Urinary bladder (tissue), 4 donors: ENCODE measurements at places on chromosomes 6 and 20. TPM values are rescaled to one million over a fixed set of nuclear protein-coding genes. Genes with fewer than 3 reads are reported as not detected.

- peak; percentile 73 for DNase-seq
Observed at GRCh38 chr6:136113736-136114173, 136.4 kb downstream of the MTFR2 start.

DNA sequence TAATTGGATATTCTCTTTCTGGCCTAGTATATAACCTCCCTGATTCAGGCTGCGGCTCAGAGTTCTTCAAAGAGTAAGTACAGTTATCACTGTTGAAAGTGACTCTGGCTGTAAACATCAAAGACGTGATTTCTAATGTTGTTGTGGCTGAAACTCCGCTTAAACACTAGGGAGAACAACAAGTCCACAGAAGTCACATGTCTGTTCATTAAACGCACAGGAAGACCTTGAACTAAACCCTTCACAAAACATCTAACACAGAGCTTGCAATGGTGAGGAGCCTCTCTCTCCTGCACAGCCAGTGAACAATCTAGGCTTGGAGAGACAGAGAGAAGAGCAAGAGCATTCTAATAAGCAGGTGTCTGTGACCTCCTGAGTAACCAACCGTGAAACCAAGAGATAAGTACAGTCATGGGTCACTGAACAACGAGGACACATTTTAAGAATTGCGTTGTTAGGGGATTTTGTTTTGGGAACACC, 249.3 kb downstream of the PRKN start:
- no peak for DNase-seq

- no peak for DNase-seq
Observed at GRCh38 chr20:57650266-57650665, 30.0 kb upstream of the ZBP1 start.

GRCh38 chr6:149014631-149015534, 268.1 kb downstream of the UST start:
- no peak for DNase-seq

GRCh38 chr6:9095729-9096128, 660.4 kb upstream of the SLC35B3 start:
- DNase-seq: no peak

GRCh38 chr6:129114636-129115391, 231.9 kb downstream of the LAMA2 start:
- no peak for DNase-seq

- DNase-seq: no peak
Observed at GRCh38 chr20:56987986-56988385, 278.5 kb downstream of the BMP7 start.

GRCh38 chr6:38775870-38776269, 60.8 kb downstream of the DNAH8 start:
- DNase-seq: no peak

GRCh38 chr20:9200620-9201019, 131.7 kb downstream of the PLCB4 start:
- DNase-seq: no peak

GRCh38 chr20:41293269-41294037, 24.1 kb downstream of the ZHX3 start:
- no peak for DNase-seq

DNA sequence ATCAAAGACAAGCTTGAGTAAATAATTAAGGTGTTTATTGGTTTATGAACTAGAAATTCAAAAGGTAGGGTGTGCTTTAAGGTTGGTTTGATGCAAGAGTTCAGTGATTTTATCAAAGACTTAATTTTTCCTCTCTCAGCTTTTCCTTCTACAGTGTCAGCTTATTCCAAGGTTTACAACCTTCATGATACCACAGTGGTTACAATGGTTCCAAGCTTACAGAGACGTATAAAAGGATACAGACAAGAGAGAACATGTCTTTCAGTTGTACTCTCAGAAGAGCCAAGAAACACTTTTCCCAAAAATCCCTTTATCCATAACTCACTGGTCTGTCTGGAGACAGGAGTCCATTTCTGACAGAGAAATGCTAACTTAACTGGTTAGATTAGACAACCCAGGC, 93.5 kb upstream of the LOC128125822 start:
- DNase-seq: no peak

DNA sequence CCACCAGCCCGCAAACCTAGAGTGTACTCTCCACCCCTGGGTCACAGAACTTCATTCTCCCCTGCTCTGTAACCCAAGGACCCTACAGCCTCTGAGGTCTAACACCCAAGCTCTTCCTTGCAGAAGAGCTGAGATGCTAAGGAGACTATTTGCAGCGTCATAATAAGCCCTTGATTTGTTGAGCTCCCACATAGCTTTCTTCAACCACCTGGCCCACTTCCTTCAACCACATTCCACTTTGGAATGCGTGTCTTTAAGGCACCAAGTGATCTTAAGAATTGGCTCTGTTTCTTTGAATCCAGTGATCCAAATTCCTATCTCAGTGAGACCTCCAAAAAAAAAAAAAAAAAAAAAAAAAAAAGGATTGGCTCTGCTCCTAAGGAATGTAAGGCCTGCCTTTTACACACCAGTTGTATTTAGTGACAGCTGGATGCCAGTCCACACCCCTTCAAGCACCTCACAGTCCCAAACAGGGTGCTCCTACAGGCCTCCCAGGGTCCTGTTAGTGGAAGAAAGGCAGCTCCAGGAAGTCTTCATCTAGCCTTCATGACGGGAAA, 106.2 kb downstream of the UBE3D start:
- no peak for DNase-seq

DNA sequence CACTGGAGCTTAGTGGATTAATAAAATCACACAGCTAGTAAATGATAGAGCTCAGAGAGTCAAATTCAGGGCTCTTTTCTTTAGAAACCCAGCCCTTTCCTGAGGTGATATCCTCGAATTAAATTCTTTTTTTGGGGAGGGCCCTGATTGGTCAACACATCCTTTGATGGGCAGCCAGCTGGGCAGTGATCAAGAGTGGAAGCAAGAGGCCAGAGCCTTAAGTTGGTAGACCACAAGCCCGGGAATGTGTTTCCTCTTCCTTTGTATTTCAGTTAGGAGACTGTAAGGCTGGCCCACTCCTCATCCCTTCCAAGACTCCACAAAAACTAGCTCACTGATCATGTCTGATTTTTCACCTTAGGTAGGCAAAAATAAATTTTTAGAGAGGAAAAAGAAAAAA, 640.5 kb downstream of the DHX35 start:
- no peak for DNase-seq

DNA sequence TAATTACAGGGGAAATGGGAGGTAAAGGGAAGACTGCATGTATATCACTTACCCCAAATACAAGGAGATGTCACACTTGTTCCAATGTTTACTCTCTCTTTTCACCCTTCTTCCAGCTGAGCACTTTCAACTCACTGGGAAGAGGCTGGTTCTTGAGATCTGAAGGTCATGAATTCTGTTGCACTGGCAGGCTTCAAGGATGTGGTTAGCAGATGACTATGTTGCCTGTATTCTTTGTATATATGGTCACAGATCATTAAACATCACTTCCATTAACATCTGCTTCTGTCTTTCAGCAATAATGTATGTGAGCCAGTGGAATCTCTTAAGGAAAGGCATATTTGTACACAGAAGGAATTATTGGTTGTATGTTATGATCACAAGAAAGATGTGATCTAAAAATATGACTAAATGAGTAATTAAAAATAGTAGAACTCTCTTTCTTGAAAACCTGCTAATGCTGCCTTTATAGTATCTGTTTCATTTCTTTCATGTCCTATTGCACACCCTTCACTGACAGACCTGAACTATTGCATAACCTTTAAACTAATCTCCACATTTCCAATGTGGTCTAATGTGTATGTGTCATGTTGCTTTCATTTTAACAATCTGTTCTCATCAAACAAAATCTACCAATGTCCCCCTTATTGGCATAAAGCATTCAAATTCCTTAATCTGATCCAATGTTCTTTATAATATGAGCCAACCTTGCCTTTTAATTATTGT, 131.4 kb upstream of the EPHA7 start:
- no peak for DNase-seq

GRCh38 chr6:137723273-137724017, 143.6 kb upstream of the TNFAIP3 start:
- DNase-seq: no peak

GRCh38 chr6:71602385-71603007, 283.9 kb upstream of the RIMS1 start:
- no peak for DNase-seq

GRCh38 chr6:105596284-105596755, 193.4 kb upstream of the PREP start:
- no peak for DNase-seq

DNA sequence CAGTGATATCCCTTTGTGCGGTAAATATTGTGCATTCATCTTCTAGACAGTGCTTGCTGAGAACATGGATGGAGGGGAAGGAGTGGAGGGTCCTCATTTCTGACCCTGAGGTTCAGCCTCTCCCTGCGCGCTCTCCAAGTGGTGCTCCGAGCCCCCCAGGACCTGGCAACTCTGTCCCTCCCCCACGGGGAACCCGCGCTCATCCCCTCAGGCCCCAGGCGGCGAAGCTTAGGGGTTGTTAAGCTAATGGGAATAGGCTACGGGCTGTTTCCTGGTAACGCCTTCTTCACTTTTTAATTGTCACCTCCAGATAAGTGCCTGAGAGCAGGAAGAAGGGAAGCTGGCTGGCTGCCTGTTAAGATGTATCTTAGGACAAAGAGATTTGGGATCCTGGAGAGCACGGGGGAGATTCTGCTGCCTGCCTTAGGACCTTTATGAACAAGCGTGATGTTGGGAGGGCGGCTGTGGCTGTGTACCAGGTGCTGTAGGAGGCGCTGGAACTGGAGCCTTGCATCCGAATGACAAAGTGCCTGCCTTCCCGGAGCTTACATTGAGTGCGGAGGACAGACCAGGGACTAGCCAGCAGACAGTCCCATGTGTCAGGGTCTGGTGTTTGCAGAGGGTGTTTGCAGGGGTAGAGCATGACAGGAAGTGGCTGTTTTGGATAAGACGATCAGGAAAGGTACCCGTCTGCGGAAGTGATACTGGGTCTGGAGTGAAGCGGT, 11.7 kb downstream of the TSHZ2 start:
- no peak for DNase-seq

- DNase-seq: peak; percentile 56
Observed at GRCh38 chr20:48880981-48881657, 40.4 kb upstream of the ARFGEF2 start.

The FAM217A gene
- total RNA-seq: not detected

The HLA-DOB gene
- 0.42 TPM for total RNA-seq

The DDO gene
- total RNA-seq: 0.63 TPM

The BPIFB1 gene
- total RNA-seq: not detected
